NCI-H1694 (cell line): ENCODE measurements at places on chromosomes 12 and 14.

- no peak for DNase-seq
Observed at GRCh38 chr12:125395583-125396215, 330.5 kb downstream of the AACS start.

DNA sequence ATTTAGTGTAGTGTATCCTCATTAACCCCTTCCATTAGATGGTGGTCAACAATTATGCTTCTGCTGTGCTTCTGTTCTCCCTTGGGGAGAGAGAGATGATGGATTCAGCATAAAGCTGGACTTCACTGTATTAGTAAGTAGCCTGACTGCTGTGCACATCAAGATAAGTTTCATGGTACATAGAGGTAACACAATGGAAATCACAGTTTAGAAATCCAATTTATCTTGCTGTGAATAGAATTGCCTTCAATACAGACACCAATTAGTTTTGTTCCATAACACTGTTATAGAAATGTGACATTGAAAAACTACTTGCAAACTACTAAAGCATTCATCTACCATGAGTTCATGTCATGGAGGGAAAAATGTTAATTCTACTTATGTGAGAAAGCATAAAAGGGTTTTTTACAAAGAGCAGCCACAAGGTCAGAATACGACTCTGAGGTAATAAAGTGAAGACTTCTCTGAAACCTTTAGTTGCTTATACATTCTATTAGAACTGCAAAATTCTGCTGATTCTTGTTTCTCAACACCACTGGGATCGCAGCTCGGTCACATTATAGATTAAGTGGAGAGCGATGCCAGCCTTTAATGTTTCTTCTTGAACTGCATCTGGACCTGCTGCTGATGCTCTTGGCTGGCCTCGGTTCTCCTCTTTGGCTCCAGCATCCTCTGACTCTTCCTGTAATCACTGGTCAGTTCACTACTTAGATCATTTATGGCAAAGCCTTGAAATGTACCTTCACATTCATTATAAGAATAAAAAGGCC lies 190.8 kb downstream of the ATP23 start:
- no peak for DNase-seq

DNA sequence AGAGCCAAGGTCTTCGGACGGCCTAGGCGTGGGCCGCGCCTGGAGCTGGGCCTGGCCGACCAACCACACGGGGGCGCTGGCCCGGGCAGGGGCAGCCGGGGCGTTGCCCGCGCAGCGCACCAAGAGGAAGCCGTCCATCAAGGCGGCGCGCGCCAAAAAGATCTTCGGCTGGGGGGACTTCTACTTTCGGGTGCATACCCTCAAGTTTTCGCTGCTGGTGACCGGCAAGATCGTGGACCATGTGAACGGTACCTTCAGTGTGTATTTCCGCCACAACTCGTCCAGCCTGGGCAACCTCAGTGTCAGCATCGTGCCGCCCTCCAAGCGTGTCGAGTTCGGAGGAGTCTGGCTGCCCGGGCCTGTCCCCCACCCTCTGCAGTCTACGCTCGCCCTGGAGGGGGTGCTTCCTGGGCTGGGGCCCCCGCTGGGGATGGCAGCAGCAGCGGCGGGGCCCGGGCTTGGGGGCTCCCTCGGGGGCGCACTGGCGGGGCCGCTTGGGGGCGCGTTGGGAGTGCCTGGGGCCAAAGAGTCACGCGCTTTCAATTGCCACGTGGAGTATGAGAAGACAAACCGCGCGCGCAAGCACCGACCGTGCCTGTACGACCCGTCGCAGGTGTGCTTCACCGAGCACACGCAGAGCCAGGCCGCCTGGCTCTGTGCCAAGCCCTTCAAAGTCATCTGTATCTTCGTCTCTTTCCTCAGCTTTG lies 4.4 kb upstream of the SHMT2 start:
- DNase-seq: no peak

GRCh38 chr12:128586451-128587029 lies 237.2 kb downstream of the SLC15A4 start:
- no peak for DNase-seq

GRCh38 chr14:32252030-32252670 lies 49.1 kb upstream of the RNU6-8 start:
- DNase-seq: peak; percentile 87

GRCh38 chr12:132413931-132414588 lies 75.9 kb upstream of the FBRSL1 start:
- DNase-seq: no peak

DNA sequence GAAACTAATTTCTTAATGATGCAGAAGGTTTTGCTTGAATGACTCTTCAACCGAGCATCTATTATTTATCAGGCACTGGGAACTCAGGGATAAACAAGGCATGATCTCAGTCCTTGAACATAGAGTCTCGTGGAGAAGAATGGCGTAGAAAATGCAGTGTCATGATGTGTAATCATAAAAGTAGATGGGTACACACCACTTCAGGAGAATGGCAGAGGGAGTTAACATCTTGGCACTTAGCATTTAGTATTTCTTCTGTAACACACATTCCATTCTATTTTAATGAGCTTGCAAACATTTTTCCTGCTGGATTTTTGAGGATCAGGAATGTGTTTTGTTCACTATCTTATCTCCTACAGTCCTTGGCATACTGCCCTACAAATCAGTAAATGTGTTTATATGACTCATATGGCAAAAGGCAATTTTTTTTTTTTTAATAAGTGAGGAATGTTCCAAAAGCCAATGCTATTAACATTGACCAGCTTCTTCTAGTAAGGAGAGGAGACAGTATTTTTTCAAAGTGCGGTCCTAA lies 3.8 kb downstream of the TXNRD1 start:
- no peak for DNase-seq

GRCh38 chr14:100840286-100841065 lies 14.6 kb downstream of the MEG3 start:
- DNase-seq: no peak

GRCh38 chr12:16523951-16524331 lies 82.0 kb downstream of the LMO3 start:
- DNase-seq: no peak

- no peak for DNase-seq
Observed at GRCh38 chr14:52275372-52275771, 7.9 kb downstream of the PTGDR start.

GRCh38 chr12:26090836-26091510 lies 33.9 kb downstream of the BHLHE41 start:
- no peak for DNase-seq

GRCh38 chr14:28879573-28879996 lies 113.0 kb downstream of the FOXG1 start:
- DNase-seq: peak; percentile 92

DNA sequence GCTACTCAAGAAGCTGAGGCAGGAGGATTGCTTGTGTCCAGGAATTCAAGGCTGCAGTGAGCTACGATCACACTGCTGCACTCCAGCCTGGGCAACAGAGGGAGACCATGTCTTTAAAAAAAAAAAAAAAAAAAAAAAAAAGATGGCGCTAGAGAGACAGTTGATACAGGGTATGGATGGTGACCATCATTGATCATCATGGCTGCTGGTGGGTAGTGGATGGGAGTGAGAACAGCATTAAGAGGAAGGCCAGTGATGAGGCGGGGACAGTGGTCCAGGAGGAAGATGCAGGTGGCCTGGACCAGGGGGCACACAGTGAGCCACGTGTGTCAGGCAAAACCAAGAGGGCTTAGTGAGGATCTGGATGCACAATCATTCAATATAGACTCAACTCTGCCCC lies 26.8 kb upstream of the MAP1LC3B2 start:
- no peak for DNase-seq

DNA sequence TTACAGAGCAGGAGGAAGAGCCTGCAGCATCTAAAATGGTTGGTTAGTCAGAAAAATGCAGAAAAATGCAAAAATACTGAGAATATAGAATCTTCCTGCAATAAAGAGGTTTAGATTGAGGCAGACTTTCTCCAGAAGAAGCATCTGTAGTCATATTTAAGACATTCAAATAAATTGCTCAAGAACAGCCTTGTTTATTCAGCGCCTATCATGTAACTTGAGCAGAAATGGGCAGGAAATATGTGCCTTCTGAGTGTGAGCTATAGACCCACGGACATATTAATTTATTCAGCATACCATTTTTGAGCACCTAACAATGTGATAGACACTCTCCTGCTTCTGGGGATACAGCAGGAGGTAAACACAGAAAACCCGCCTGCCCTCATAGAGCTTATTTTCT lies 102.0 kb upstream of the HIF1A start:
- DNase-seq: no peak

GRCh38 chr14:49865431-49865859 lies 12.9 kb upstream of the NEMF start:
- DNase-seq: peak; percentile 65

DNA sequence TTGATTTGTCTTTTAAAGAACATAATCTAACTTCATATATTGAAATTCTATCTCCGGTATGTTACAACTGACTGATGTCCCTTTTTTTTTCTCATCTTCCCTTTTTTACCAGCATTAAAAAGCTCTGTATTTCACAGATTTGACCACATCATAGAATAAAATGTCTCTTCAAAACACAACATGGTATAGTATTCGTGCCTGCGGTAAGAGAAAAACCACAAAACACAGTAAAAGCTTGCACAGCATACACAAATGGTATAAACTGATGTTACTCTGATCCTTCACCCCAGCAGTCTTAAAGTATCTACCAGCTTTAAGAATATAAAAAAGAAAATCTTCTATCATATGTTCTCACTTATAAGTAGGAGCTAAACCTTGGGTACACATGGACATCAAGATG lies 83.4 kb downstream of the HECTD1 start:
- no peak for DNase-seq

DNA sequence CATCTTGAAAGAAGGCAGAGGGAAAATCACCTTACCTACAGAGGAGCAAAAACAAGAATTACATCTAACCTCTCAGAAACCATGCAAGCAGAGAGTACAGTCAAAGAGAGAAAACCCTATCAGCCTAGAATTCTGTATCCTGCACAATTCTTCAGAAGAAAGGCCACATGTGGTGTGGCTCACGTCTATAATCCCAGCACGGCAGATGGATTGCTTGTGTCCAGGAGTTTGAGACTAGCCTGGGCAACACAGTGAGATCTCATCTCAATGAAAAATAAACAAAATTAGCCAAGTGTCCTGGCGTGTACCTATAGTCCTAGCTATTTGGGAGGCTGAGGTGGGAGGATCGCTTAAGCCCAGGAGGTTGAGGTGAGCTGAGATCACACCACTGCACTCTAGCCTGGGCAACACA lies 48.2 kb downstream of the ATF7 start:
- no peak for DNase-seq

GRCh38 chr14:85247071-85247470 lies 282.9 kb upstream of the FLRT2 start:
- peak; percentile 97 for DNase-seq

DNA sequence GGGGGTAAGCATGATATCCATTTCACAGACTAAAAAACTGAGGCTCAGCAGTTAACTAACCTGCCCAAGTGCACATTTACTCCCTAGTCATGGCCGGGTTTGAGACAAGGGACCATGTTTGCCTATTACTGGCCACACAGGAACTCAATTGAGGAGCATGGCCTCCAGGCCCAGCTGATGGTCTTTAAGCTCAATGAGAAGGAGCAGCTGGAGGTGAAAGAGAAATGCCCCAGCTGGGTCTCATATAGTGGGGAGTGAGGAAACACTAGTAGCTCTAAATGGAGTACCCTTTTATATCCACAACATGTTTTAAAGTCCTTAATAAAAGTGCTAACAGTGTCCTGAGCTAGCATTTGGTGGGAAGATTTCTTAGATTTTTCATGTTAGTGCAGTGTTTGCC lies 1.6 kb downstream of the TDP1 start:
- no peak for DNase-seq

DNA sequence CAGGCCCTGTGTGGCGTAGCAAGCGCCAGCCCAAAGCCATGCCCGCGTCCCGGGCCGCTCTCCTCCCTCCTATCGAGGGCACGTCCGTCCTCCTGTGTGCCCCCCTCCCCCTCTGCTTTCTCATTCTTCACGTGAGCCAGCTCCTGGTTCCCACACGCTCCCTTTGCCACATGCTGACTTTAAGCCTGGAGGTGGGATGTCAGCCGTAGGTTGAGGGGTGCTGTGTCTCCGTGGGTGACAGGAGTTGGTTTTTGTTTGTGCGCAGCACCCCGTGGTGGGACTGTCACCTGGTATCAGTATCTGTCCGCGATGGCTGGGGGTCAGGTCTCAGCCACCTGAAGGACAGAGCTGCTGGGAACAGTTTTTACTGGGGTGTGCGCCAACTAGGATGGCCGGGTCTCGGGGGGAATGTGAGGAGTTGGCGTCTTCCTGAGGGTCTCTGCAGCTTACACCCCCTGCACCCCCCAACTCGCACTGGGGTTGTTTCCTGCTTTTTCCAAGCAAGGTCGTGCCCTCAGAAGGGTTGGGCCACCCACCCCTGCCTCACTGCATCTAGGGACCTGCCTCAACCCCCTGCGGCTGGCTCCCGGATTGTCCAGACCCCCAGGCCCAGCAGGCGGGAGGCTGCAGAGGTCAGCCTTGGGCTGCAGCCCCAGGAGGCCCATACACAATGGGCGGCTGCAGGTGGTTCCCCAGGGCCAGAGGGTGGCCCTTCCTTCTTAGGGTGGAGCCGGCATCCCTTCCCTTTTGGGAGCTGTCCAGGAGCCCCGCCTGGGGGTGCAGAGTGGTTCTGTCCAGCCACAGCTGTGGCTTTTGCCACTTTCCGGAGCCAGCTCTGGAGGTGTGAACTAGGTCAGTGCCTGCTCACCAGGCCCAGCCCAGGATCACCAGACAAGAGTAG lies 7.3 kb downstream of the ULK1 start:
- no peak for DNase-seq

DNA sequence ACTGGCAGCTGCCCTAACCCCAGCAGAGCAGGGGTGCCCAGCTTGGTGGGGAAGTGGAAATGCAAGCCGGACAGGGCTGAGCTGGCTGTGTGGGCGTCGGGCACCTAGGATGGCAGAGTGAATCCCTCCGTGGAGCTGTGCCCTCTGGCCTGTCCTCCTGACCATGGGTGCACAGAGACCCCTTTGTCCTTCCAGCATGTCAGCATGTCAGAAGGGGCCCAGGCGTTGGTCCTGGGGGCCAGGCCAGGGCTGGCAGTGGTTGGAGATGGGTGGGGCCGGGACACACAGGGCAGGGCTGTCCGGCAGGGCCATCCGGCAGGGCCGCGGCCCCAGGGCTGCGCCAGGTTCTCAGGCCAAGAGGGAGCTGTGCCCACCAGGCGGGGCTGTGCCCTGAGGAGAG lies 8.8 kb upstream of the TEX22 start:
- DNase-seq: no peak

GRCh38 chr14:87405563-87405962 lies 587.4 kb downstream of the GALC start:
- no peak for DNase-seq
